GM23248 (cell line): ENCODE measurements at places on chromosomes 16 and 17.

GRCh38 chr16:77459534-77460254, 24.9 kb upstream of the ADAMTS18 start:
- DNase-seq, result no peak

GRCh38 chr17:39769974-39770587, 32.3 kb downstream of the GRB7 start:
- DNase-seq, result peak; percentile 41

- DNase-seq, result no peak
Measured at GRCh38 chr17:10309003-10309974, 63.5 kb downstream of the MYH13 start.

- DNase-seq, result peak; percentile 98
Measured at GRCh38 chr16:3099732-3100499, 822 bp upstream of the ZSCAN10 start.

- DNase-seq, result no peak
Measured at GRCh38 chr17:15291674-15292361, 26.7 kb upstream of the PMP22 start.

GRCh38 chr16:84593825-84594724, 23.8 kb downstream of the COTL1 start:
- DNase-seq, result no peak

- DNase-seq, result peak; percentile 69
Measured at GRCh38 chr16:24850289-24850938, 4.7 kb downstream of the SLC5A11 start.

DNA sequence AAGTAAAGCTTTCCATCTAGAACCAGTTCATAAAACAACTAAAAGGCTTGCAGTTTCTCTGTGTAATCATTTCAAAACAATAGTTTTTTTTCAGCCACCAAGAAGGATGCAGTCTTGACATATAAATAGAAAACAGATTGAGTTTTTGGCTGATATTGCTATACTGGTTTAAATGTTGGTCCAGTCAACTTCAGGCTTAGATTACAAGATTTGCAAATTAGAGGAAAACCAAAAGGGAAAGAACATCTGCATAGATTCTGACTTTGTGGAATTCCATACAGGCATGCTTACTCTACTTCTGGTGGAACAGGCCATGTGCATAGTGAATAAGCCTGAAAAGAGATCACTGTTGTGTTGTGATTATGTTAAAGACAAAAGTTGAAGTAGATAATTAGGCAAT, 150.3 kb downstream of the BCAS3 start:
- no peak for DNase-seq

GRCh38 chr17:83185023-83186002, 105.9 kb downstream of the METRNL start:
- DNase-seq, result no peak

GRCh38 chr17:48044851-48045250, 3.3 kb upstream of the NFE2L1 start:
- no peak for DNase-seq

GRCh38 chr16:49608779-49609178, 235.2 kb downstream of the C16orf78 start:
- DNase-seq, result peak; percentile 69

DNA sequence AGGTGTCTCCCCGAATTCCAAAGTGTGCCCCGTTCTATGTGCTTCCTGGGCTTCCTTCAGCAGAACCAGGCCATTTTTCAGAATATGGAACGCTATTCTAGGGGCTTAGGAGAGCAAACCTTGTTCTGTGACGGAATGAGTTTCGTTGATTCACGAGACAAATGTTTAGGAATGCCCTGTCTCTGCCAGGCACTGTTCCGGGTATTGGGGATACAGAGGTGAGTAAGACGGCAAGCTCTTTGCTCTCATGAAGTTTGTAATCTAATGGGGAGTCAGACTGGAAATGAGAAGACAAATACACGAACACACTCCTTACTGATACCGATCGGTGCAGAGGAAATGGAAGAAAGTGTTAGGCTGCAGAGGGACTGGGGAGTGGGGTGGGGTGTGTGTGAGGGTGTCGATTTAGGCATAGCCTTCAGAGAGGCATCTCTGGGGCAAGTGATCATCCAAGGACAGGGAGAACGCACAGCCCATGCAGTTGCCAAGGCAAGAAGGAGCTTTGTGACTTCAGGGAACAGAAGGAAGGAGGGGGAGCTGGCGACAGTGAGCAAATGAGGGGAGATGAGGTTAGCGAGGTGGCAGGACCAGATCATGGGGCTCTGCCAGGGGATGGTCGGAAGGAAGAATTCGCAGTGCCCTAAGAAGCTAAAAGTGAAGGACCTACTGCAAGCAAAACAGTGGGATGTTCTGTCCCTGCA, 189.6 kb downstream of the MSI2 start:
- no peak for DNase-seq

GRCh38 chr17:64638552-64639203, 23.4 kb downstream of the SMURF2 start:
- DNase-seq, result peak; percentile 68

DNA sequence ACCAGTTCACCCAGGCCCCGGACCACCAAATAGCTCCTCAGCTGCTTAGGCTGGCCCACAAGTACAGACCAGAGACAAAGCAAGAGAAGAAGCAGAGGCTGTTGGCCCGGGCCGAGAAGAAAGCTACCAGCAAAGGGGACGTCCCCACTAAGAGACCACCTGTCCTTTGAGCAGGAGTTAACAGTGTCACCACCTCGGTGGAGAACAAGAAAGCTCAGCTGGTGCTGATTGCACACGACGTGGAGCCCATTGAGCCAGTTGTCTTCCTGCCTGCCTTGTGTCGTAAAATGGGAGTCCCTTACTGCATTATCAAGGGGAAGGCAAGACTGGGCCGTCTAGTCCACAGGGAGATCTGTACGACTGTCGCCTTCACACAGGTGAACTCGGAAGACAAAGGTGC, 15.4 kb downstream of the FOXF1 start:
- DNase-seq, result no peak

GRCh38 chr17:73232587-73233373, 28.9 kb downstream of the CPSF4L start:
- DNase-seq, result peak; percentile 67

- DNase-seq, result no peak
Measured at GRCh38 chr17:56835264-56835585, 1.3 kb downstream of the DGKE start.

GRCh38 chr17:75738218-75738802, 17.1 kb downstream of the ITGB4 start:
- DNase-seq, result peak; percentile 55

- no peak for DNase-seq
Measured at GRCh38 chr17:55737976-55738501, 12.8 kb upstream of the PCTP start.

DNA sequence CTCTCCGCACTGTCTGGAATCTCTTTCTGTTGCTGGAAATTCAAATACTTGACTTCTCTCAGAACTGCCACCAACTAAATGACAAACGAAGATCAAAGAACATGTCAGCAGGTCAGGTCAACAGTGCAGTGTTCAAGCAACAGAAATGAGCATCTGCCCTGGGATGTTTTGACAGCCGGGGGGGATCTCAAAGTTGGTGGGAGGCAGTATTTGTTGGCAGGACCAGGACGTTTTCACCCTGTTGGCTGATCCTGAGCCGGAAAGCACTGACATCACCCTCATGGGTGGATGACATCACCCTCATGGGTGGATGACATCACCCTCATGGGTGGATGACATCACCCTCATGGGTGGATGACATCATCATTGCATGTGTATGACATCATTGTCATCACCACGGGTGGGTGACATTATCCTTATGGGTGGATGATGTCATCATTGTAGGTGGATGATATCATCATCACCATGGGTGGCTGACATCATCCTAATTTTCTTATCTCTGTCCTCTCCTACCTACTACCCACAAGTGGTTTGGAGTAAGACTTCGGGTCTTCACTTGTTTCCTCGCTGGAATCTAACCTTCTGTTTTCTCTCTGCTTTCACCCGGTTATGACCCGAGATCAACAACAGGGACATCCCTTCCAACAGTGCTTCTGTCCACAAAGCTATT, 18.9 kb downstream of the DNAH17 start:
- DNase-seq, result peak; percentile 61

GRCh38 chr16:52603015-52603414, 56.1 kb upstream of the TOX3 start:
- no peak for DNase-seq

DNA sequence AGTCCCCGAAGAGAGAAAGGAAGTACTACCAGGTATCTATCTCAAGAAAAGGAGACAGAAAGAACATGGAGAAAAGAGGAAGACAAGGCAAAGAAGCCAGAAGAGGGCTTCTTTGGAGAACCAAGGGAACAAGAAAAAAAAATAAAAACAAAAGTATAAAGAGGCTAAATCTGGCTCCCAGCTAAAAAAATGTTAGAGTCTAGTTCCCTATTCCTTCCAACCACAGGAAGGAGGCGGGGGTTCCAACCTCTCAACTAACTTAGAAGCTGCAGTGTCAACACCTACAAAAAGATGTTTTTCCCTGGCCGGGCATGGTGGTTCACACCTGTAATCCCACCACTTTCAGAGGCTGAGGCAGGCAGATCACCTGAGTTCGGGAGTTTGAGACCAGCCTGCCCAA, 13.4 kb downstream of the UTP6 start:
- DNase-seq, result no peak

DNA sequence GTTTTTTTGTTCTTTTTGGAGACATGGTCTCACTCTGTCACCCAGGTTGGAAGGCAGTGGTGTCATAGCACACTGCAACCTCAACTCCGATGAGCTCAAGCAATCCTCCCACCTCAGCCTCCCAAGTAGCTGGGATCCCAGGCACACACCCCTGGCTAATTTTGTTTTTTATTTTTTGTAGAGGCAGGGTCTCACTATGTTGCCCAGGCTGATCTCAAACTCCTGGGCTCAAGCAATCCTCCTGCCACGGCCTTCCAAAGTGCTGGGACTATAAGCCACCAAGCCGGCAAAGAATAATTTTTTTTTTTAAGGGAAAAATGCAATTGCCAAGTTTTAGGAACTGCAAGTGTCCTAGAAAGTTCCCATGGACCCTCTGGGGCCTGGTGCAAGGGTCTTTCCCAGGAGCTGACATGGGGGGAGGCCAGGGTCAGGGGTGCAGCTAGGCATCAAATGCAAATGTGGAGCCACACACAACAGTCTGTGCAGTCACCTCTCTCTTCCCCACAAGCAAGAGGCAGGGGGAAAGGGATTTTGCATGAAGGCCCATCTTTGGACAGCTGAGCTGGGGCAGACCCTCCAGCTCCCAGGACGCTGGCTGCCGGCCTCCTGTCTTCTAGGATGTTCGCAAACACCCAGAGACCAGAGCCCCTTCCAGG, 20.1 kb upstream of the BCAR1 start:
- DNase-seq, result no peak

- no peak for DNase-seq
Measured at GRCh38 chr16:86010680-86011141, 111.7 kb downstream of the IRF8 start.

DNA sequence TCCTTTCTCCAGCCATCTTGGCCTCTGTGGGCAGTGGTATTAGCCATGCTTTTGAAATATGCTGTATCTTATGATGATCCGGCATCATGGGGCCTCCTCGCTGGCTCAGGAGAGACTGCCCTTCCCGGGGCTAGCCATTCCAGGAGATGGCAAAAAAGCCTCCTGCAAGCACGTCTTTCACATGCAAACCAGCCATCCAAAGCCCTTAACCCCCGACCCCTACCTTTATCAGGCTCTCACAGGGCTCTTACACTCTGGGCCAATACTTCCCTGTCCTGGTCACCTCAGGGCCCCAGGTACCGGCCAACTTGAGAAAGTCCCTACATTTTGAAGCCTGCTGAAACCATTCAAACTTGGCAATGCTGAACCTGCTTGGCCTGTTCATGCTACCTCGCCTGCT, 36.4 kb downstream of the MYH13 start:
- no peak for DNase-seq

DNA sequence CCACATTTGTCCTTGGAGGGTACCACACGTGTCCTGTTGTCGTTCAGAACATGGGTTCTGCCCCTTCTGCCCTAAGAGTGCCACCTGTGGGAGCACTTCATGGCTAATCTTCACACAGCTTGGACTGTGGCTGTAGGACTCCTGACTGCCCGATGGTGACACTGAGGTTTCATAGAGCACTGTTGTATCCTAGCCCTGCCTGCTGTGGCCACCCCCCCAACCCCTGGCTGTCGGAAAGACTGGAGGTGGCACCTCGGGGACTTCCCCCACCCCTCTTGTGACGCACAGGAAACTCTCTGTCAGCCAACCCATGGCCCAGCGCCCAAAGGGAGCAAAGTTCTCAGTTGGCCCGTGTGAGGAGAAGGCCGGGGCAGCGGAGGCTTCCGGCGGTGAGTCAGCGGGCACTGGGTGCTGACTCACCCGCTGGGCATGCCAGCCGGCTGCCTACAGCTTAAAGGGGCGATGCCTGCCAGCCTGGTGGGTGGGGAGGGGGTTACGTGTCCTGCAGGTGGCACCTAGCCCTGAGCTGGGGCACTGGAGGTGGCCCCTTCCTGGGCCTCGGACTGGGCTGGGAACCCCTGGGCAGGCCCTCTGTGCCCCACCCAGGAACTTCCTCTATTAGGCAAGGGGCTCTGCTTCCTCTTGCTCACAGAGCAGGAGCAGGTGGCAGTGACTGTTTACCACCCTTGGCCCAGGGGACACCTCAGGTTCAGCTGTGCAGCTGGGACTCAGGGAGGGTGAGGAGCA, 3.4 kb downstream of the MAP2K3 start:
- peak; percentile 98 for DNase-seq

GRCh38 chr16:55506708-55507107, 2.2 kb upstream of the LPCAT2 start:
- DNase-seq, result no peak

DNA sequence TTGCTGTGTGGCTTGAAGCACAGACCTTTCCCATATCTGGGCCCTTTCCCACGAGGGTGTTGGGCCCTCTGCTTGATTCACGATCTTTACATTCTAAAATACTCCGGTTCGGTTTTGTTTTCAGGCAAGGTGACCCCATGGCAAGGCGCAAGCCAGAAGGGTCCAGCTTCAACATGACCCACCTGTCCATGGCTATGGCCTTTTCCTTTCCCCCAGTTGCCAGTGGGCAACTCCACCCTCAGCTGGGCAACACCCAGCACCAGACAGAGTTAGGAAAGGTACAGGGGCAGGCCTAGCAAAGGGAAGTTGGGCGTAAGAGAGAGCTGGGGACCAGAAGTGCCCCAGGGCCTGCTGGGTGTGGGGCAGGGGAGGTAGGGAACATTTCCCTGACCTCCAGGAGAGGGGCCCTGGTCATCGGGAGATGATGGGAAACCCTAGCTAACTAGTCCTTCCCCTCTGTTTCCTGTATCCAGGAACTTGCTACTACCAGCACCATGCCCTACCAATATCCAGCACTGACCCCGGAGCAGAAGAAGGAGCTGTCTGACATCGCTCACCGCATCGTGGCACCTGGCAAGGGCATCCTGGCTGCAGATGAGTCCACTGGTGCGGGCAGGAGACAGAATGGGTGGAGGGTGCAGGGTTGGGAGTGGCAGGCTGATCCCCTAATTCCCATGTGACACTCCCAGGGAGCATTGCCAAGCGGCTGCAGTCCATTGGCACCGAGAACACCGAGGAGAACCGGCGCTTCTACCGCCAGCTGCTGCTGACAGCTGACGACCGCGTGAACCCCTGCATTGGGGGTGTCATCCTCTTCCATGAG, 1.4 kb downstream of the ALDOA start:
- peak; percentile 40 for DNase-seq

GRCh38 chr17:28096756-28097155, 54.3 kb downstream of the NLK start:
- DNase-seq, result no peak

- DNase-seq, result peak; percentile 94
Measured at GRCh38 chr17:1617620-1618174, 10.9 kb downstream of the SLC43A2 start.
